Stimulated activated CD4-positive, alpha-beta T cell treated with anti-CD3 and anti-CD28 coated beads, TNF-alpha, amount 100 ng/mL, for 1 hour (primary cell): ENCODE measurements at places on chromosomes 7 and 10.

GRCh38 chr10:56505555-56505954 is 144.5 kb upstream of the ZWINT start:
- DNase-seq = no peak

DNA sequence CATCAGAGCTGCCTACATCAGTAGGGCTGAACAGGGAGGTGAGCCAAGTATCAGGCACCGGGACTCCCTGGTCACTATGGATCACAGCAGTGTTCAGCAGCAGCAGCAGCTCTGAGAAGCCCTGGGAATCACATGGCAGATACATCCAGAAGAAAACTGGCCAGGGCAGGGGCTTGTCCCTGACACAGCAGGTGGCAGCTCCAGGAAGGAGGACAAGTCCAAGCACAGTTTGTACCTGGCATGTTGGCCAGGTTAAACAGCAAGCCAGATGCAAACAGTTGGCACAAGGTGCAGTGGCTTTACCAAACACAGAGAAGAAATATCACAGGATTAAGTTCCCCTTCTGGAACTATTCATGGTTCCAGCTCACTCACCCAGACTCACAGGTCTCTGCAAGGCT is 139.4 kb downstream of the KCNMA1 start:
- no peak for DNase-seq

- DNase-seq = no peak
Measured at GRCh38 chr10:74012480-74012879, 14.6 kb downstream of the VCL start.

- no peak for DNase-seq
Measured at GRCh38 chr10:5604961-5605360, 61.4 kb downstream of the ASB13 start.

DNA sequence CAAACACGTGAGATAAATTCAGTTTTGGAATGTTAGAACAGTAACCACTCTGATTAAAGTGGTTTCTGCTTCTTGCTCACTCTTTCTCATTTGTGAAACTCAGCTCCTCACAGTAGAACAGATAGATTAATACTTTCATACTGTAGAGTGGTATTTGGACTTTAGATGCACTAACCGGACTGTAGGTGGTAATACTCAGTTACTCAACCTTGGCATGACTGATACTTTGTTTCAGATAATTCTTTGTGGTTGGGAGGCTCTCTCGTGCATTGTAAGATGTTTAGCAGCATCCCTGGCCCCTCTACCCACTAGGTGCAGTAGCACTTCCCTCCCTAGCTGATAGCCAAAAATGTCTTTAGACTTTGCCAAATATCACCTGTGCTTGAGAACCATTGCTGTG is 37.6 kb downstream of the MCU start:
- DNase-seq = no peak

DNA sequence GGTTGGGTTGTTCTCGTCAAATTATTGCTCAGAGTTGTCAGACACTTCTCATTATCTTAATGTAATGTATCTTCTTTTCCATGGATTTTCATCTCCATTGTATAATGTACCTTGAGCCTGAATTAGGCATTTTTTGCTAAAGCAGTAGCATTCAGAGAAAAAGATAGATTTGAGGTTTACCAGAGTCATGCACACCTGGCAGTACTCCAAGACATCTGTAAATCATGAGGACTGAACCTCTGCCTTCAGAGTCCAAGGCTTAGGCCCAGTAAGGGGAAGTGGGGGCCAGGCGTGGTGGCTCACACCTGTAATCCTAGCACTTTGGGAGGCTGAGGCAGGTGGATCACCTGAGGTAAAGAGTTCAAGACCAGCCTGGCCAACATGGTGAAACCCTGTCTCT is 624.3 kb upstream of the MBL2 start:
- DNase-seq = no peak

DNA sequence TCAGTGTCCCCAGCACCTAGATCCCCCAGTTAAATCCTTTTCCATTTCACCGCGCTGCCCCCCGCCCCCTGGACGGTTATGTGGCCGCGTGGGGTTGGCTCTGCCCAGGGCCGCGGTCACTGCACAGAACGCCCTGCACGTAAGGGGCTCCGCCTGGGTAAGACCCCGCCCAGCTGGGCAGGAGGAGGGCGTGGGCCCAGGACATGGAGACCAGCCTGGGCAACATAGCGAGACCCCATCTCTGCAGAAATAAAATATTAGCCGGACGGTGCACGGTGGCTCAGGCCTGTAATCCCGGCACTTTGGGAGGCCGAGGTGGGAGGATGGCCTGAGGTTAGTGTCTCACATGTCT is 650 bp upstream of the ZFAND2A start:
- DNase-seq = no peak

DNA sequence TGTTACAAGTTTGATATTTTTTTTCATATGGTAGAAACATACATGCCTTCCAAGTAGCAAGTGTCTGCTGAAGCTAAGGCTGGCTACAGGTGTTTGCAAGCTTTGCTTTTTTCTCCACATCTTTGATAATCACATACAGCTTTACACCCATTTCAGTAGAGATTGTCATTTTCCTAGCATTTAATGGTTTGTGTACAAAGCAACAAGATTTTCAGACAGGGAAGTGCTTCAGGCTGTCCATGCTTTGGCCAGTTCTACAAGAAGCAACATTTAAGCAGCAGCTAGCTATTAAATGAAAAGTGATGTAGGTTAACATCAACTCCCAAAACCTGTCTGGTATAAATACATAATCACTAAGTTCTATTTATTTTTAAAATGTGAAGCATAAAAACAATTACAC is 2.3 kb downstream of the HDAC9 start:
- no peak for DNase-seq

DNA sequence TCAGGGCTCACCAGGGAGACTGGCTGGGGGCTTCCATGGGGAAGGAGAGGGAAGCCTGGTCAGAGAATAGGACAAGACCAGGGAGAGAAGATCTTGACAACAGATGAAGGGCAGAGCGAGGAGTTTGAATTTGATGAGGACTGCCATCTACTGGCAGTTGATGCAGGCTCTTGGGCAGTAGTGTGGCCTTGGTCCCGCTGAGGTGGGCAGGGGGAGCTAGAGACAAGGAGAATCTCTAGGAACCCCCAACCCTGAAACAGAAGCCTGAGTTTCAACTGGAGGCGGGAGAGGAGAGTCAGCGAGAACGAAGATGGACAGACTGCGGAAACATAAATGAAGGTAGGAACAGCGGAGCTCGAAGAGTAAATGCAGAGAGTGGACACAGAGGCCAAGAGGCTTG is 81.0 kb downstream of the PPP1R3C start:
- DNase-seq = no peak

- no peak for DNase-seq
Measured at GRCh38 chr7:14095233-14095950, 105.9 kb upstream of the ETV1 start.

GRCh38 chr7:156039971-156040677 is 227.9 kb upstream of the SHH start:
- DNase-seq = no peak

DNA sequence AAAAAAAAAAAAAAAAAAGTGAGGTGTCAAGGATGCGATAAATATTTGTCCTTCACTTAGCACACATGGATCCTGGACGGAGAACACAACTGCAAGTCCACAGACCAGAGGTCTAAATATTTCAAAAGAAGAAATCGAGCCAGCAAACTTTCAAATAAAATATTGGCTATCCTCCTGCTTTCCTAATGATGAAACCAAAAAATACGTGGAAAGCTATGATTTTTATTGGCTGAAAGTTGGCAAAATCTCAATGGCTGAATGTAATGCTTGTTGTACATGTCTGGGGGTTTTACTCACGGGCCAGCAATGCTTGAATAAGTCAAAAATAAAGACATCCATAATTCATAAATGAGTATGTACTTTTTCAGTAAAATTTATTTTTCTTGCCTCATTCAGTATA is 19.0 kb upstream of the MGMT start:
- no peak for DNase-seq

- no peak for DNase-seq
Measured at GRCh38 chr10:77877441-77878344, 48.9 kb downstream of the DLG5 start.

DNA sequence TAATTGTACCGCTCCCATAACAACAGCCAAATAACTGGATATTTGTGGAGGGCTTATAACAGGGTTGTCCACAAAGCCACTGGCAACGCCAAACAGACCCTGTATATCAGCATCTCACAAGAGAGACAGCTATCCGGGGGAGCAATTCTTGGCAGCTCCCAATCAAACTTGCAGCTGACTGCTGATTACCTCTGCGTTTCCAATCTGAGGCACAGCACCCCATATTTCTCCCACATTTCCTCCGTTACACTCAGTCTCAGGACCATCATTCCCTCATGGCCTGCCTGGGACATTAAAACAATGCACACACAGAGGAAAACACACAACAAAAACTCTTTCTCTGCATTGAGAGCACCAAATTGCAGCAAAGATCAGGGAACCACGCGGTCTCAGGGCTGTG is 67.8 kb upstream of the SDK1 start:
- no peak for DNase-seq

- DNase-seq = no peak
Measured at GRCh38 chr7:117185124-117185523, 137.7 kb downstream of the WNT2 start.

DNA sequence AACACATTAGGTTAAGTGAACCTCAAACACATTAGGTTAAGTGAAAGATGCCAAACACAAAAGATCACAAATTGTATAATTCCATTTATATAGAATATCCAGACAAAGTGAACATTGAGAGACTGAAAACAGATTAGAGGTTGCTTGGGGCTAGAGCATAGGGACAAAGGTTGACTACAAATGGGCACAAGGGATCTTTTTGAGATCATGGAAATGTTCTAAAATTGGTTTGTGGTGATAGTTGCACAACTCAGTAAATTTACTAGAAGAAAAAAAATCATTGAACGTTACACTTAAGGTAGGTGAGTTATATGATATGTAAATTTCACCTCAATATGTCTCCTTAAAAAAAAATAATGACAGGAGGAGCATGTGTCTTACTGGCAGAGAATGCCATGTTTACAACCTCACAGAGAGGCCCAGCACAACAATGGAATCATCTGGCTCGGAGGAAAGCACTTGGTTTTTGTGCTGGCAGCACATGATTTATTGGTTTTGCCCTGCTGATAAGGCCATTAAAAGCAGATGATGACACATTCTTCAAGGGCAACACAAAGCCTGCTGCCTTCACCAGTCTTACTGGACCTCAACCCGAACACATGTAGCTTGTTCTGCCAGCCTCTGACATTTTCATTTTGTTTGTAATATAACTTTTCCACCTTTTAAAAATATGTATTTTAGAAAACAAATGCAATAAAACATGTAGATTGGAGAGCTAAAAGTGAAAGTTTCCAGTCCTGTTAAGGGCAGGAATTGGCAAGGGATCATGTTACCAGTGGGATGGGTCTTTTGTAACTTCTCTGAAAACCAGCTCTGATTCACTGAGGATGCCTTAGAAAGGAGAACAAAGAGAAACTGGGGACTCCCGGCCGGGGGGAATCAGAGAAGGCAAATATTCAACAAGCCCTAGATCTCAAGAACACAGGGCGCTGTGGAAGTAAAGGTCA is 11.9 kb upstream of the LMOD2 start:
- no peak for DNase-seq

GRCh38 chr7:5670183-5670935 is 111.1 kb downstream of the RNF216 start:
- no peak for DNase-seq

DNA sequence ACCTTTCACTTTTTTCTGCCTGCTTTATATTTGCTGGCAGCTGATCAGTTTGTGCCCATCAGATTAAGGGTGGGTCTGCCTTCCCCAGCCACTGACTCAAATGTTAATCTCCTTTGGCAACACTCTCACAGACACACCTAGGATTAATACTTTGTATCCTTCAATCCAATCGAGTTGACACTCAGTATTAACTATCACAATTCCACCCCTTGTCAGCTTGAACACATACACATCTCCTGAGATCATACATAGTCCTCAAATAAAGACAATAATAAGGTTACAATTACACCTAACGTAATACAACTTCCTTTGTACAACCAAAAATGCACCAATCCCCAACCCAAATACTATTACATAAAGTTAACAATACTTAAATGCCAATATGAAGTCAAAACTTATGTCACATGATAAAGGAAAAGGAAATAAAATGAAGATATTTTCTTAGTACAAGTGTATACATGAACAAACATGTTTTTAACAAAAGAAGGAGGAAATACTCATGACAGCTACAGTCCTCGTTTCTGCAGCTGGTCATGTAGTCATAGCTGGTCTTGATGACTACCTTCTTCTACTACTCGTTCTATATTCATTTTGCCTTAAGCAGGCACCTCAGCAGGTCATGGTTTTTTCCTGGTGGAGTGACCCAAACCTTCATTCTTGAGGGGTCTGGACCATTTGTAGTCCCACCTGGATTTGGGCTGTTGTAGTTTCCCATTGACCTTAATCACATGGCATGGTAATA is 96.7 kb upstream of the CABCOCO1 start:
- DNase-seq = no peak

DNA sequence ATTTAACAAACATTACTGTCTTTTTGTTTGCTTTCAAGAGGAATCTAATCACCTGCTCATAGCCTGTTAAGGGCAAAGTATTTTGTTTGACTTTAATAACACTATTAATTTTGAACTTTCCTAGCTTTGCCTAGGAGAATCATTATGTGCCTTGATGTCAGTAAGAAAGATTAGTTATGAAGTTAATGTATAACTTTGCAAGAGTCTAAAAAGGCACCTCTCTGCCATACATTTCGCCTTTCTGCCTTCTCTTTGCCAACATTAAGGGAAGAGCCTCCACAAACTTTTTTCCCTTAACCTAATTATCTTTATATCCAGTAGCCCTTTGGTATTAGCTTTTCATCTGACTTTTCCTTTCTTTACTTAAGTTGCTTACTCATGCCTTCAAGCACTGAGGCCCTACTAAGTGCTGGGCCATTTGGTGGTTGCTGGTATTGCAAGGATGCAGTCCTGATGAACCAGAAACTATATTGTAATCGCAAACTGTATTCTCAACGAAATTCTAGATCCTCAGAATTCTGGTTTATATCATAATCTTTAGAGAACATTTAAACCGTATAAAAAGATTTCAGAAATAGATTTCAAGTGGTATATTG is 108.5 kb downstream of the SND1 start:
- no peak for DNase-seq

DNA sequence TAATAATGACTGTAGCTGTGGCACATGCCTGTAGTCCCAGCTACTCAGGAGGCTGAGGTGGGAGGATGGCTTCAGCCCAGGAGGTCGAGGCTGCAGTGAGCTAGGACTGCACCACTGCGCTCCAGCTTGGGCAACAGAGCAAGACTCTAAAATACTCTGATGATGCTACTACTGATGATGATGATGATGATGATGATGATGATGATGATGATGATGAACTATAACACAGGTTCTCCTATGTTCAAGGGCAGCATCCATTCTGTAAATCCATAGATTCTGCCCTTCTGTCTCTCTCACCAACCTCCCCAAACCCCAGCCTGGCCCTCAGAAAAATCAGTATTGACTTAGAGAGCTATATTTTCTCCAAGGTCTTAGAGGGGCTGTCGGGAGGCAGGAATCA is 22.8 kb upstream of the EN2 start:
- DNase-seq = no peak
